ENCODE measurements at places on chromosomes 3 and 15.

GRCh38 chr15:71761649-71762048, 48.7 kb upstream of the NR2E3 start:
- no peak for DNase-seq

DNA sequence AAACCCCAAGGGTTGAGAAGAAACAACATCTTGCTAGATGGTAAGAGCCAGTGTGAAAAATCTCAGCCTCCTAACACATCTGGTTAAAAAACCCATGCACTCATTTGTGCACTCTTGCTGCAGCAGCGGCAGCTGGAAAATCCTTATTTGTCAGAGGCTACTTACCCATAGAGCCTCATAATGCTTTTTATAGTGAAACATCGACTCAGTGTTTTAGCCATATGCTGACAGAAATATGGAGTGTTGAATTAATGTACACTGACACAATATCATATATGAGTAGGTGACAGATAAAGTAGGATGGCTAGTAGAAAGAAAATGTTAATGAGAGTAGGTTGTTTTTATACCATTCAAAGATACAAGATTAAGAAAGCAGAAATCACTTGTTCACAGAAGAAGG, 13.0 kb downstream of the SLC9A9 start:
- no peak for DNase-seq

- no peak for DNase-seq
Measured at GRCh38 chr3:144590854-144591253, 619.2 kb downstream of the DIPK2A start.

DNA sequence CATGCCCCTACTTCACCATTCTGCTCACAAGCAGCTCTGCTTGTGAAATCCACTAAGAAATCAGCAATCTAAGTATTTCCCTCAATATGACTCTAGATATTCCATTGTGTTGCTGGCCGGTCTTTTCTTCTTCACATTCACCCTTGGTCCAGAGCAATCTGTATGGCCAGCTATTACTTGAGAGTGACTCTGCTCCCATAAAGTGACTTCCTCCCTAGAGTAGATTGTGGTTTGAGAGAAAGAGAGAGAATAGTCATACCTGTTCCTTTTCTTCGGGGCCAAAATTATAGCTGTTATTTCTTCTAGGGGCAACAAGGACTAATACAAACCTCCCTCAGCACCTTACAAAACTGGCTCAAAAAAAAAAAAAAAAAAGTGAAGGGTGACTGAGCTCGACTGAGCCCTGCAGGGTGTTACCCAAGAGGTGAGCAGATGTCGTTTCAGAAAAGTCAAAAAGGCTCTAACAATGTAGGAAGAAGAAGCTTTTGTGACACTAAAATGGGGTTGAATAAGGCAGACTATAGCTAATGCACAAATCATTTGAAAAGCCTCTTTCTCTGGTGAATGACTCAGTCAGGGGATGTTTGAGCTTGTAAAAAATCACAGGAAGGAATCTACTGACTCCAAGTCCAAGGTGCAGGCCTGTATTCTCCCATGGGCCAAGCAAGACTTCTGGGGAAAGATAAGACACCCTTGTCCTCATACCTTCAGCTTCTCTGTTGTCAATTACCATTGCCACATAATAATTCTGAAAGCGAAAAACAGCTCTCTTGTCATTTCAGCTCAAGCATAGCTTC, 161.0 kb upstream of the SLC24A5 start:
- DNase-seq, result no peak

GRCh38 chr15:73637527-73637926, 4.3 kb upstream of the NPTN start:
- no peak for DNase-seq

GRCh38 chr15:86054338-86054737, 25.3 kb upstream of the AGBL1 start:
- DNase-seq, result no peak

- peak; percentile 44 for DNase-seq
Measured at GRCh38 chr3:15983232-15983631, 185.5 kb upstream of the ANKRD28 start.

DNA sequence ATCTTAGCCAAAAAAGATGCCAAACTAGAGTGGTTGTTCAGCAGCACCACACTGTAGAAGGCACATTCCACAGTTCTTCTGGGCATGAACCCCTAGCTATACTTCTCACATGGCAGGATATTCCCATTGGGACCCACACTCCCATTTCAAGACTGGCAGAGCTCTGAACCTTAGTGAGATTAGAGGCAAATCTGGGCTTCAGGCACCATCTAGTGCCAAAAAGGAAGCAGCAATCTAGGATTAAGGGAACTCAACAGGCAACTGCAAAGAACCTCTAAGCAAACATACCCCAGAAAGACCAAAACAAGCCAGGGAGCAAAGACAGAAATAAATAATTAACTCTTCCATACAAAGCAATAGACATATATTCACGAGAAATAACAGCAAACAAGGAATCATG, 66.2 kb downstream of the TAFA4 start:
- peak; percentile 6 for DNase-seq

GRCh38 chr15:74667975-74668374, 27.8 kb downstream of the EDC3 start:
- DNase-seq, result no peak

- DNase-seq, result no peak
Measured at GRCh38 chr15:84631706-84632272, 22.3 kb downstream of the WDR73 start.

DNA sequence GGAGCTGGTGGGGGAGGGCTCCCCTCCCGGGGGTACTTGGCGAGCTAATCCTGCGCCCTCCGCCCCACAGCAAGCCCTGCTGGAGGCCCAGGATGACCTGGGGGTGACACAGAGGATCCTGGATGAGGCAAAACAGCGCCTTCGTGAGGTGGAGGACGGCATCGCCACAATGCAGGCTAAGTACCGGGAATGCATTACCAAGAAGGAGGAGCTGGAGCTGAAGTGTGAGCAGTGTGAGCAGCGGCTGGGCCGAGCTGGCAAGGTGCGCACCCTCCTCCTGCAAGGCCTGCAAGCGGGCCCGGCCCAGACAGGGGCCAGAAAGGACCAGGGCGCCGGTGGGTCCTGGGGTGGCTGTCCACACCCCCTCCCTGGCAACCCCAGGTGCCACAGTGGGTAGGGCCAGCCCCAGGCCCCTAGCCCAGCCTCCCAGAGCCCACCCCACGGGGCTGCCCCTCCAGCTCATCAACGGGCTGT, 56.5 kb downstream of the SEMA3G start:
- no peak for DNase-seq

DNA sequence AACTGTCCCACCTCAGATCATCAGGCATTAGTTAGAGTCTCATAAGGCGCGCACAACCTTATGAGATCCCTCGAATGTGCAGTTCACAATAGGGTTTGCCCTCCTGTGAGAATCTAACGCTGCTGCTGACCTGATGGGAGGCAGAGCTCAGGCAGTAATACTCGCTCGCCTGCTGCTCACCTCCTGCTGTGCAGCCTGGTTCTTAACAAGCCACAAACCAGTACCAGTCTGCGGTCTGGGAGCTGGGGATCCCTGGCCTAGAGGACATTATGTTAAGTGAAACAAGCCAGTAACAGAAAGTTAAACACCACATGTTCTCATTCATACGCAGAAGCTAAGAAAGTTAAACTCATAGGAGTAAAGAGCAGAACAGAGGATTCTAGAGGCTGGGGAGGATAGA, 47.0 kb downstream of the MAP3K13 start:
- DNase-seq, result no peak
